ENCODE measurements at places on chromosomes 12 and 14. TPM values are rescaled to one million over a fixed set of nuclear protein-coding genes. Genes with fewer than 3 reads are reported as not detected.

Gene SELPLG
- not detected for total RNA-seq

Gene CD4
- total RNA-seq: not detected

Gene ZNF385A
- total RNA-seq: 23.4 TPM

Gene MFAP5
- total RNA-seq: 11.5 TPM

Gene MMP19
- 0.24 TPM for total RNA-seq

Gene SOX5
- total RNA-seq: under 0.01 TPM

Gene SLC25A47
- total RNA-seq: not detected

Gene SPSB2
- 7.2 TPM for total RNA-seq

Gene COL2A1
- total RNA-seq: 0.48 TPM

Gene TTC7B
- total RNA-seq: 3.2 TPM

Gene RPS6KL1
- 1.7 TPM for total RNA-seq

Gene EIF2B2
- total RNA-seq: 42.4 TPM

Gene TEX52
- total RNA-seq: not detected

Gene DACT1
- not detected for total RNA-seq

Gene RERG
- total RNA-seq: not detected

Gene CLBA1
- total RNA-seq: 14.0 TPM

Gene M6PR
- 268 TPM for total RNA-seq

Gene PFDN5
- total RNA-seq: 408 TPM

Gene IRAK3
- total RNA-seq: 3.0 TPM

Gene FOXN4
- total RNA-seq: not detected

Gene FGD6
- total RNA-seq: 36.9 TPM

Gene EFS
- total RNA-seq: 7.7 TPM

Gene AMIGO2
- 103 TPM for total RNA-seq

Gene ADSS1
- 18.8 TPM for total RNA-seq
